ENCODE measurements at places on chromosomes 2 and 18.

GRCh38 chr2:66441581-66442320 is 6.8 kb downstream of the MEIS1 start:
- peak; percentile 60 for DNase-seq

DNA sequence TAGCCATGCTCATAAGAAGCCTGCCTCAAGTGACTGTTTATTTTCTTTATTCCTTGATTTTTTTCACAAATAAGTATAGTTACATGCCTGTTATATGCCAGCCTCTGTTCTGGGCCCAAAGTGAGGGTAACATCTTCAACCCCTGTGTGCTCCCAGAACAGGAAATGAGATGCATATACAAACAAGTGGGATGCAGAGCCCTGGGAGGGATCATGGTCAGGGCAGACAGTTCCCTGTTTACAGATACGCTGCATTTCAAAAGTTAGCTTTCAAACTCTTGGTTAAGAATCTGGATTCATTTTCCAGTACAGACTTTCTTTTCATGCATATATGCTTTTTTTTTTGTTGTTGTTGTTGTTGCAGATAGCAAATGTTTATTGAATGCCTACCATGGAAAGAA is 24.4 kb downstream of the GPR39 start:
- no peak for DNase-seq

- no peak for DNase-seq
Measured at GRCh38 chr2:98579926-98580325, 28.4 kb downstream of the COA5 start.

DNA sequence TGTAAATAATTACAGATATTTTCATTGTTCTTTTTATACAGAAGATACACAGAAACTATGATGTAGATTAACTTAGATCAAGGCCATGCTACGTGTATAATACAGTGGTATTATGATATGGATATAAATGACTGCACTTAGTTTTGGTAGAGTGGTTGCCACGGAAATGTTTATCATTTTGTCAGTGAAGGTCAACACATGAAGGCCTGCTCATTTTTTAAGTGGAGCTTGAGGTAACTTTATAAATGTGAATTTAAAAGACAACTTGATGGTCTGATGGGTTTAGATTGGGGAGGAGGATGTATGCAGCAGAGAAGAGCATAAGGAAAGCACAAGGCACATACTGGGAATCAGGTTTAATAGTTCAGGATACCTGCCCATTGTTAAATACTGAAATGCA is 14.4 kb upstream of the BBS5 start:
- no peak for DNase-seq
